ENCODE measurements at places on chromosomes 11 and 22.
A peak's percentile ranks its signal among the peaks of the same experiment; 100 is the strongest.

GRCh38 chr22:42080287-42080686 is 787 bp downstream of the SMDT1 start:
- DNase-seq, result no peak

- no peak for DNase-seq
These were observed 67.2 kb downstream of the ZC3H12C start for GRCh38 chr11:110160437-110160836.

DNA sequence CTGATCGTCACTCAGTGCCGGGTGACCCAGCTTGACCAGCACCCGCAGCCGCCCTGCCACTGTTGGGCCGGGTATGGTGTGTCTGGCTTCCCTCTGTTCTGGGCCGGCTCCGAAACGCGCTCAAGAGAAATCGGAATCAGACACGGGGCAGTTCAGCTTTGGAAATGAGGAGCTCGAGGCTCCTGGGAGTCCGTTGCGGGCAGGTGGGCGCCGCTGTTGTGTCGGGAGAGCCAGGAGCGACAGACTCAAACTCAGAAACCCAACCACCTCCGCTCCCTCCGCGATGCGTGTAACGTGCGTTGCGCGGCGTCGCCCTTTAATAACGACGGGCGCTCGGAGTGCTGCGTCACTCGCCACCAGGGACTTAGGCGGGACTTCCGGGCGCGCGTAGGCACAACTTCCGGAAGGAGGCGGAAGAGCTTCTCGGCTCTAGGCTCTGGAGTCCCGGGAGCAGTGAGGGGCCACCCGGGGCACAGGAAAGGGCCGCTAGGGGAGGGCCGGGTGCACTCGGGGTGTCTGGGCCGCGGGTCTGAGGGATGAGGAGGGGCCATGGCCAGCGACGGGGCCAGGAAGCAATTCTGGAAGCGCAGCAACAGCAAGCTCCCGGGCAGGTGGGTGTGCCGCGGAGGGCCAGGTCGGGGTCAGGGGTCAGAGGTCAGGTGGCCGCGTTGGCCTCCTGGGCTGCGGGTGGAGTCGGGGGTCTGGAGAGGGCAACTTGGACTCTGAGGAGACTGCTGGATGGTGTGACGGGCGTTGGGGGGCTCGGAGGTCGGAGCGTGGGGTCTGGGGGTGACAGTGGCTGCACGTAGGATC is at the start of gene TBC1D22A:
Gene TBC1D22A (plus strand): TSS at position 413 of the 813 bp plus-strand sequence. CDS start 137 bp downstream, at position 550.
- DNase-seq, result peak; percentile 93

GRCh38 chr11:74265256-74265655 is 46.2 kb downstream of the P4HA3 start:
- DNase-seq, result no peak

- DNase-seq, result no peak
These were observed 1327.9 kb downstream of the TBC1D22A start for GRCh38 chr22:48090332-48090672.

- no peak for DNase-seq
These were observed 61.0 kb downstream of the SLC1A2 start for GRCh38 chr11:35358391-35358790.

DNA sequence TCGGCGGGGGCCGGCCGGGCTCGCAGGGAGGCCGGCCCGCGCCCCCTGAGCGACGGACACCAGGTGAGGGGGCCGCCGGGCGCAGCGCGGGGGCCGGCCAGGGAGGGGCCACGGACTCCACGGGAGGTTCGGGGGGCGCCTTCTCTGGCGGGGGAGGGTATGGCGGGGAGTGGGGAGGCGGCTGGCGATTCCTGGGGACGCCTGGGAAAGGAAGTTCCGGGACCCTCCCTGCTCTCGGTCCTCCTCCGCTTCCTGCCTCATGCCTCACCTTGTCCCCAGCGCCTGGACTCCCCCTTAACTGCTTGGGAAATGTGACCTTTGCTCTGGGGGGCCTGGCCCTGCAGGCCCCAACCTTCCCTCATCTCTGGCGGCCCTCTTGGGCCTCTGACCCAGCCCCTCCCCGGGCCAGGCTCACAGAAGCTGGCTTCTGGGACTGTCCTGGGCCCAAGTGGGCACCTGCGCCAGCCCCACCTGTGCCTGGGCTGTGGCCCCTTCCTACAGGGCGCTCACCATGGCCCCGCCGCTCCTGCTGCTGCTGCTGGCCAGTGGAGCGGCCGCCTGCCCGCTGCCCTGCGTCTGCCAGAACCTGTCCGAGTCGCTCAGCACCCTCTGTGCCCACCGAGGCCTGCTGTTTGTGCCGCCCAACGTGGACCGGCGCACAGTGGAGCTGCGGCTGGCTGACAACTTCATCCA is 516 bp downstream of the LRFN4 start:
- DNase-seq, result no peak

DNA sequence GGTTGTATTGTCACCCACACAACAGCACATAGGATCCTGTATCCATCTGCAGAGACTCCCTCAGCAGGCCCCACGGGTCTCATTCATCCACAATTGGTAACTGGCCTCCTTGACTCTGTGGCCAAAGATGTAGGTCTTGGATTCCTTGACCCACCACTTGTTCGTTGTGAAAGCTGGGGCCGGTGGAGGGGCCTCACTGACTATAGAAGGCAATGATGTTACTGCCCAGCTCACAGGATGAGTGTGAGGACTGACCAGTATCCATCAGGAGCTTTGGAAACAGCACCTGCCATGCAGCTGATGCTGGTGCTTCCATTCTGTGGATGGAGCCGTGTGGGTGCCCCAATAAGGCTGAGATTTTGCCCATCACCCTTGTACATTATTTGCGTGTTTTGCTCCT is 615.7 kb downstream of the BRD1 start:
- DNase-seq, result no peak

DNA sequence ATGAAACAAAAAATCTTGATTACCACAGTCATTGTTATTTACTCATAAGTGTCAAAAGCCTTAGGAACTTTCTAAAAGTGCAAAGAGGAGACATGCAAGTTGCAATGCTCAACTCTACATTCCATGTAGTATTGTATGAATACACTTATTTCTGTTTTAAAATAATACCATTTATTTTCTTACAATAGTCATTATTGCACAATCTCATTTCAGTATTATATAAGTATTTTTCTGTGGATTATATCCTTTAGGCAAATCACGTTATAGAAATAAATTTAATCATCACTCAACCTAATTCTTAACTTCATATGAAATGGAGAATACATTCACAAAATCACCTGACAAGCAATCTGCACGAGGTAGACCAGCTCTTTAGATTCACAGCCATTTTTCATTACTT is 98.8 kb downstream of the ARHGAP32 start:
- no peak for DNase-seq

GRCh38 chr11:23310276-23310675 is 450.0 kb upstream of the CCDC179 start:
- no peak for DNase-seq

GRCh38 chr22:33883961-33884808 is 36.1 kb downstream of the LARGE1 start:
- DNase-seq, result no peak

Measured in activated T-cell treated with anti-CD3 and anti-CD28 coated beads, Interleukin-2, amount 50 U/mL, for 4 hours (primary cell).